Effector memory CD4-positive, alpha-beta T cell (primary cell): ENCODE measurements at places on chromosomes 5 and 9.

DNA sequence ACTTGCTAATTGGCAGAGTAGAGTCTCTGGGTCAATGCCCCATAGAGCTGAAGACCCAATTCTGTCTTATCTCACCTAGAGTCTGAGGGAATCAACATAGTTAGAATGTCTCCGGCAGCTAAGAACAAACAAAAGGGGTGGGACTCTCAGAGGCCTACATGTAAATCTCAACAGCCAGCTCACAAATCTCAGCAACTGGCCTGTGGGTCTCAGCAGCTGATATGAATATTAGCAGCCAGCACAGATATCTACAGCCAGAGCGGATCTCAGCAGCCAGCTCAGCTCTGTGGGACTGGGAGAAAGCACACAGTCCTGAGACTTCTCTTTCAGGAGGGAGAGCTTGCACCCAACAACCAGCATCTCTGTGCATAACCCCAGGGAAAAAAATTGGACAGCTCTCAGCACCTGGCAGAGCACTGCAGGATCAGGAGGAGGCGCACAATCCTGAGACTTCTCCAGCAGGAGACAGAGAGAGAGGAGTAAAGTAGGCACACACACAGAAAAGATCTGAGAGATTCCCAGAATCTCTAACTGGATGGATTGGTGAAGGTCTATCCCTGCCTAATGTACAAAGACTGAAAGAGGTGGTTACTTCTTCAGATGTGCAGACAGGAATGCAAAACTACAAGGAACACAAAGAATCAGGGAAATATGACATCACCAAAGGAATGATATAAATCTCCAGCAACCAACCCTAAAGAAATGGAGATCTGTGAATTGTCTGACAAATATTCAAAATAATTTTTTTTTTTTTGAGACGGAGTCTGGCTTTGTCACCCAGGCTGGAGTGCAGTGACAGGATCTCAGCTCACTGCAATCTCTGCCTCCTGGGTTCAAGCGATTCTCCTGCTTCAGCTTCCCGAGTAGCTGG lies 29.2 kb downstream of the KLF4 start:
- H3K36me3 ChIP-seq, result no peaks in the 10 kb centered on the region
- H3K4me1 ChIP-seq, result no peaks in the 10 kb centered on the region
- H3K27me3 ChIP-seq, result peaks cover 4% of the 10 kb centered on the region

- no peak for DNase-seq
- H3K27me3 ChIP-seq, result no peaks in the 10 kb centered on the region
- H3K4me1 ChIP-seq, result no peaks in the 10 kb centered on the region
These were observed 717.5 kb downstream of the IRX1 start for GRCh38 chr5:4313138-4313537.

DNA sequence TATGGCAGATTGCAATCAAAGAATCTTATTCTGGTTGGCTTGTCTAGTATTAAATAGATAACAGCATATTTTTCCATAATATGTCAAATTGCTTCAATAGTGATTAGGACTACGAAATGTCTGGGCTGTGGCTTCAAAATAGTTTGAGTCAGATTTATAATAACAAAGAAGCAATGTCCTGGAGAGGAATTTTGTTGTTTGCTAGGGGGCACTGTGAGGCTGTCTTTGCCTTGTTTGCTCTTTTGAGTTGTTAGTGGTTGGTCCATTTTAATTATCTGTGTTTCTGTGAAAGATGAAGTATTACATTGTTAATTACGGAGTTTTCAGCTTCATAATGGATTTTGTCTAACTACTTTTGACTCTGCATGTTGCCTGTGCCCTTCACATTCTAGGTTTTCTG lies 713.6 kb downstream of the TLE4 start:
- no peaks in the 10 kb centered on the region for H3K36me3 ChIP-seq
- no peaks in the 10 kb centered on the region for H3K4me1 ChIP-seq
- H3K4me3 ChIP-seq, result no peak overlapping the region
- H3K27me3 ChIP-seq, result no peaks in the 10 kb centered on the region
- DNase-seq, result no peak

- no peaks in the 10 kb centered on the region for H3K4me1 ChIP-seq
- no peak overlapping the region for H3K4me3 ChIP-seq
- H3K27me3 ChIP-seq, result no peaks in the 10 kb centered on the region
These were observed 124.3 kb downstream of the MRPS30 start for GRCh38 chr5:44932922-44933585.

- no peak overlapping the region for H3K27ac ChIP-seq
- no peak for DNase-seq
- H3K36me3 ChIP-seq, result peaks cover 36% of the 10 kb centered on the region
- no peak overlapping the region for H3K4me3 ChIP-seq
These were observed 35.4 kb upstream of the BNIP1 start for GRCh38 chr5:173108914-173109313.

- no peaks in the 10 kb centered on the region for H3K36me3 ChIP-seq
- H3K27me3 ChIP-seq, result no peaks in the 10 kb centered on the region
- no peak for DNase-seq
- H3K27ac ChIP-seq, result no peak overlapping the region
- peaks cover 11% of the 10 kb centered on the region for H3K4me1 ChIP-seq
These were observed 76.7 kb upstream of the IER5L start for GRCh38 chr9:129254566-129255287.

GRCh38 chr5:143014017-143014651 lies 244.0 kb downstream of the ARHGAP26 start:
- DNase-seq, result no peak
- H3K27me3 ChIP-seq, result no peaks in the 10 kb centered on the region
- H3K27ac ChIP-seq, result no peak overlapping the region
- no peaks in the 10 kb centered on the region for H3K36me3 ChIP-seq
- H3K4me1 ChIP-seq, result no peaks in the 10 kb centered on the region

DNA sequence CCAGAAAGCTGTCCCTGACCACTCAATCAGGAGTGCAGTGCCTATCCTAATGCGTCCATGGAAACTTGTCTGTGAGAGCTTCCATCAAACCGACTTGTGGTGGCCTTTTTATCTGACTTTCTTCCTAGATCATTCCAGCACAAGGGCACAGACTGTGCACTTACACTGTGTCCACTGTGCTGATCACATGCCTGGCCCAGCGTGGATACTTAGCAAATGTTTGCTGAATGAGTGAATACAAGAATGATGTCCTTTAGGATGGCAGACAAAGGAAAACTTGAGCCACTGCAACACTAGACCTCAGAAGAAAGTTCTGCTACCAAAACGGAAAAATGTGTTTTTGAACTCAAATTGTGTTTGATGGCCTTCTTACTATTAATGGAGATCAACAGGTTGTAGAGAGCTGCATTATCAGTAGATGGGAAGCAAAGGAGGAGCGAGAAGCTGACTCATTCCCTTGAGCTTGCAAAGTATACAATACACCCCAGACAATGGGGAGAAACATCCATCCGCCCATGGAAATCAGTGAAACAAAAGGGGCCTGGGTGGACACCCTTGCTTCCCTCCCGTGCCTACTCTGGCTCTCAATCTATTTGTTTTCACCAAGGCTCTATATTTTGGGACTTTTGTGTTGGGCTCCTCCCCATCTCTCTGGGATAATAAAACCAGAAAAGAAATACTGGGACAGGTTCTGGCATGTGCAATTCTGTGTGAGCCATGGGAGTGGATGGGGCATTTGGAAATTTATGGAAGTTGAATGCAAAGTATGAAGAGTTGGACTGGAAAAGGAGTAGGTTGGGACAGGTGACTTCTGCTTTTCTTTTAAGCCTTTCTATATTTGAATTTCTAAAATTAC lies 76.2 kb upstream of the ZFAND5 start:
- no peaks in the 10 kb centered on the region for H3K36me3 ChIP-seq
- peaks cover 6% of the 10 kb centered on the region for H3K4me1 ChIP-seq
- DNase-seq, result no peak
- H3K4me3 ChIP-seq, result no peak overlapping the region

- DNase-seq, result no peak
- H3K27me3 ChIP-seq, result no peaks in the 10 kb centered on the region
- no peaks in the 10 kb centered on the region for H3K4me1 ChIP-seq
- H3K27ac ChIP-seq, result no peak overlapping the region
- no peaks in the 10 kb centered on the region for H3K36me3 ChIP-seq
- no peak overlapping the region for H3K4me3 ChIP-seq
These were observed 304.0 kb downstream of the PJA2 start for GRCh38 chr5:109105631-109106267.

GRCh38 chr5:65141493-65141892 lies 340.2 kb downstream of the ADAMTS6 start:
- H3K36me3 ChIP-seq, result no peaks in the 10 kb centered on the region
- H3K27me3 ChIP-seq, result no peaks in the 10 kb centered on the region
- no peak overlapping the region for H3K4me3 ChIP-seq

GRCh38 chr5:39072925-39073766 lies 1.1 kb downstream of the RICTOR start:
- H3K27me3 ChIP-seq, result peaks cover 16% of the 10 kb centered on the region
- peak overlapping the region; percentile 94 for H3K4me3 ChIP-seq
- H3K36me3 ChIP-seq, result peaks cover 6% of the 10 kb centered on the region
- peak overlapping the region; percentile 97 for H3K27ac ChIP-seq
- H3K4me1 ChIP-seq, result no peaks in the 10 kb centered on the region

- H3K27ac ChIP-seq, result no peak overlapping the region
- no peaks in the 10 kb centered on the region for H3K4me1 ChIP-seq
- no peaks in the 10 kb centered on the region for H3K27me3 ChIP-seq
- DNase-seq, result no peak
- no peaks in the 10 kb centered on the region for H3K36me3 ChIP-seq
- no peak overlapping the region for H3K4me3 ChIP-seq
These were observed 662.4 kb upstream of the PTPRD start for GRCh38 chr9:11275158-11275695.

- no peaks in the 10 kb centered on the region for H3K4me1 ChIP-seq
- no peak for DNase-seq
- no peaks in the 10 kb centered on the region for H3K27me3 ChIP-seq
- no peak overlapping the region for H3K4me3 ChIP-seq
- no peak overlapping the region for H3K27ac ChIP-seq
These were observed 22.3 kb downstream of the CNOT6 start for GRCh38 chr5:180516440-180516839.

DNA sequence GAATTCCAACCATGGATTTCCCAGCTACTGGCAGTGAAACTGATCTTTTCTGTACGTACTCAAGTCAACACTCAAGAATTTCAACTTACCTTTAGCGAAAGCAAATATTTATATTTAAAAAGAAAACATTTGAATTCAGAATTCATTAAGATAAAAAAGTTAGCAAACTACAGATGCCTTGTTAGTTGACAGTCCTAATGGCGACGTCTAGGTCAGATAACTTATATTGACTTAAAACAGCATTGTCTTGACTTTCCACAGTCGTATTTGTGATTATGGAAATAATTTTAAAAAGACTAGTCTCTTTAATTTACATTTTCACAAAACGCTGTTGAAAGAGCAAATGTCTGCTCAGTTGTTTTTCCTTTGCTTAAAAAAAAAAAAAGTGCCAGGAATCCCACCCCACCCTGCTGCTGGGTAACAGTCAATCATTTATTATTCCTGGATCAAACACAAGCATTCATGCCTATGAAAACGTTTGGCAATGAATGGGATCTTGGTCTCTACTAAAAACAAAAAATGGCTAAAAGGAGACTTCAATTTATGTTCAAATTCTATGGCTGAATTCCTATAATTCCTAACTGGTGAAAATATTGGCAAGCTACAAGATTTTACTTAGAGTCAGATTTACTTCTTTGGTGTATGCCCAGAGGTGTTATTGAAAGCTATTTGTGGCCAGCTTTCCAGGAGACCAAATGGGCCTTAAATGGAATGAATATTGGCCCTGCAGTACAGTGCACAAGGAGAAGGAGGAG lies 22.0 kb downstream of the OR2S2 start:
- peaks cover 27% of the 10 kb centered on the region for H3K4me1 ChIP-seq
- no peak for DNase-seq
- no peak overlapping the region for H3K4me3 ChIP-seq
- no peaks in the 10 kb centered on the region for H3K27me3 ChIP-seq
- no peak overlapping the region for H3K27ac ChIP-seq

GRCh38 chr9:37692622-37693221 lies 42.0 kb downstream of the FRMPD1 start:
- no peak overlapping the region for H3K27ac ChIP-seq
- no peak for DNase-seq
- H3K4me1 ChIP-seq, result no peaks in the 10 kb centered on the region
- H3K27me3 ChIP-seq, result peaks cover 5% of the 10 kb centered on the region

GRCh38 chr5:81334304-81335061 lies 33.1 kb downstream of the ZCCHC9 start:
- no peak for DNase-seq
- H3K27me3 ChIP-seq, result no peaks in the 10 kb centered on the region
- no peaks in the 10 kb centered on the region for H3K4me1 ChIP-seq
- H3K4me3 ChIP-seq, result no peak overlapping the region

- H3K36me3 ChIP-seq, result no peaks in the 10 kb centered on the region
- H3K27ac ChIP-seq, result no peak overlapping the region
- no peaks in the 10 kb centered on the region for H3K27me3 ChIP-seq
- DNase-seq, result no peak
These were observed 326.7 kb downstream of the PLK2 start for GRCh38 chr5:58133216-58133615.
